GM12864 (cell line): ENCODE measurements at places on chromosomes 13 and 19.

DNA sequence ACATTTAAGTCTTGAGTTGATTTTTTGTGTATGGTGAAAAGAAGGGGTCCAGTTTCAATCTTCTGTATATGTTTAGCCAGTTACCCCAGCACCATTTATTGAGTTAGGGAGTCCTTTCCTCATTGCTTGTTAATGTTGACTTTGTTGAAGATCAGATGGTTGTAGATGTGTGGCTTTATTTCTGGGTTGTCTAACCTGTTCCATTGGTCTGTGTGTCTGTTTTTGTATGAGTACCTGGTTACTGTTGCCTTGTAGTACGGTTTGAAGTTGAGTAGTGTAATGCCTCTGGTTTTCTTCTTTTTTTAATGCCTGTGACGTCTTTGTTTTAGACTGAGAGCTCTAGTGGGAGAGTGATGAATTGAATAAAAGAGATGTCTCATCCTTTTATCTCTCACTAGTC lies 83.2 kb downstream of the NBEA start:
- no peak for DNase-seq

DNA sequence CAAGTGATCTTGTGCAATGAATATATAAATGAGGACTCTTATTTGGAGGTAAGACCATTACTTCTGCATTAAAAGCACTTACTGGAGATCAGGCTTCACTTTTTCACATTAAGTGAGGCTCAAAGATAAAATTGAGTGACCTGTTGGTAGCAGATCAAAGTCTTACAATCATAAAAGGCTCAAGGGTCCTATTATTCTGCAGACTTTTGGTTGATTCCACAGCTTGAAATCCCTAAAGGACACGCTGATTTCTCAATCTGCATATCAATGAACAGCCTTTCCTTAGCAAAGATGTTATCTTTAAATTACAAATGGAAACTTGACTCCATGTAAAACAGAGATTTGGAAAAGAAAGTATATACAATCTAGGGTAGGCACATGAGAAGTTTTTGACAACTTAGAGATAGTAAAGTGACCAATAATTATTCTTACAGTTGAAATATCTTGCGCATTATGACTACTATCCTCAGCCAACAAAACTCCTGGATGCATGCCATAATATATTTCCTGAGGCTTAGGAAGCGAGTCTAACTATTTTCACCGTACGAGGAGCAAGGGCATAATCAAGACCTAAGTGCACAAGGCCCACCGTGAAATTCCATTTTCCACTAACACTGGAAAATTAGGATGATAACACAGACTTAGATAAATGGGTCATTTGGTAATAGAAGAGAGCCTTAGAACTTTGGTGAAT lies 640.7 kb downstream of the LIG4 start:
- DNase-seq, result no peak

DNA sequence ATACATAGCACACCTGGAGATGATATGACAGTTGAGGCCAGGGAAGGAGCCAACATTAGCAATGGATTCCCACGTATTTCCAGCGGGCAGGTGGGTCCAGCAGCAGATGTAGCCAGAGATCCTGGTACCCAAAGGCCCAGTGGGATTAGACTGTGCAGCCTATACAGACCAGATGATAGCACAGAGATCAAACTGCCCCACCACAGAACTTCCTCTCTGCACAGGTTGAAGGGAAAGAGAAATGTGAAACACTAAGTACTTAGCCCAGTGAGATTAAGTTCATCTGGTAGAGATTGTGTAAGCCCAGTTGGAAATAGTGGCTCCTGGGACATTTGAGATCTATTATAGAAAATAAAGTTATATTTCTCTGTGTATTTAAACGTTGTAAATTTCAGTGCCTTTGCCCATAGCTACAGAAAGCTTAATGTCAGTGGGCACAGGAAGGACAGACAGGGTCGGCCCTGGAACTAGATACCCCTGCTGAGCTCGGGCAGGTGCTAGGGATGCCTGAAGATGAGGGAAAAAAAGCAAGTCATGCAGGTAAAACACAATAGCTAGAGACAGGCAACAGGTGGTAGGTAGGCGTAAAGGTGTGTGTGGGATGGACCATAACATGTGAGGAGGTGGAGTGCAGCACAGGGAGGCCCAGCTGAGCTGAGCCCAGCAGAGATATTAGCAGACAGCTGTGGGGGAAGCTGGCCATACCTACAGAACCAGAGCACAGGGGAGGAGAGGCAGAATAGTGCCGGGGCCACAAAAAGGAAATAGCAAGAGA lies 27.3 kb upstream of the SPATA13 start:
- no peak for DNase-seq

- no peak for DNase-seq
Measured at GRCh38 chr13:102965802-102966201, 100.4 kb downstream of the SLC10A2 start.

DNA sequence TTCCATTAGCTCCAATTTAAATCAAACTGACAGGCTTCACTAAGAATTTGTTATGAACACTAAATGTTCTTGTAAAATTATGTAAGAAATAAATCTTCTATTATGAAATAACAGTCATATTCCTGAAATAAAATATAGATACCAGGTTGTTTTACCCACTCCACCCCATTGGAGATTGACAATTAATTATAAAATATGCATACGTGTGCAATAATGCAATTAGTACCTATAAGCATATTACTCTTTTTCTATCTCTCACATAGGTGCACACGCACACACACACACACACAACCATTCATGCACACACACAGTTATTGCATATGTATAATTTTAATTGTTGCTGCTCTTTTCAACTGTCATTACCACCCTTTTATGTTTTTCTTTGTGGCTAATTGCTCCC lies 395.7 kb downstream of the SLITRK5 start:
- no peak for DNase-seq

DNA sequence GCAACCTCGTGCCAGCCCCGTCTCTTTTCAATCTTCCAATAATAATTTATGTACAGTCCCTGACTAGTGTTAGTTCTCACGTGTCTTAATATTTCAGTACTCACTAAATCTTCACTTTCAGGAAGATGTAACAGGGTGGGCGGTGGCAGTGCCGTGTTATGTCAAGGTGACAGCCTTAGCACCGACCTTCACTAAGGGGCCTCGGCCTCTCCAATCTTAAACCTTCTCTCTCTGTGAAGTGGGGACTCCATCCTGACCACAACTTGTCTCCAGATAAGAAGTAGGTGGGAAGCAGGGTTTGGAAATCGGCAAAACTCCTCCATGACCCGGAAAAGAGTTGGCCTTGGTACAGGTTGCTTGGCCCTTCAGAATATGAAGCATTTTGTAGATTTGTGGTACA lies 1.8 kb downstream of the RPS19 start:
- no peak for DNase-seq

- DNase-seq, result no peak
Measured at GRCh38 chr19:43460362-43461016, 4.9 kb downstream of the LYPD3 start.

GRCh38 chr19:55181740-55182139 lies 1.7 kb upstream of the SYT5 start:
- DNase-seq, result no peak
